ENCODE measurements at places on chromosomes 3 and 15. TPM values are rescaled to one million over a fixed set of nuclear protein-coding genes. Genes with fewer than 3 reads are reported as not detected.

GRCh38 chr3:95442766-95443165 lies 1371.6 kb upstream of the EPHA6 start:
- DNase-seq = no peak
- H3K4me1 ChIP-seq = no peaks in the 10 kb centered on the region
- no peaks in the 10 kb centered on the region for H3K27me3 ChIP-seq
- no peak overlapping the region for H3K27ac ChIP-seq
- no peaks in the 10 kb centered on the region for H3K36me3 ChIP-seq

GRCh38 chr3:190009614-190010013 lies 111.1 kb downstream of the P3H2 start:
- H3K4me1 ChIP-seq = no peaks in the 10 kb centered on the region
- H3K36me3 ChIP-seq = no peaks in the 10 kb centered on the region
- H3K27ac ChIP-seq = no peak overlapping the region
- DNase-seq = no peak
- H3K27me3 ChIP-seq = peaks cover 54% of the 10 kb centered on the region

GRCh38 chr3:171455603-171456550 lies 4.3 kb downstream of the TNIK start:
- peak overlapping the region; percentile 99 for H3K27ac ChIP-seq
- H3K36me3 ChIP-seq = peaks cover 8% of the 10 kb centered on the region
- H3K27me3 ChIP-seq = no peaks in the 10 kb centered on the region
- DNase-seq = no peak
- peak overlapping the region; percentile 100 for H3K4me3 ChIP-seq

Gene TOPAZ1
- total RNA-seq = not detected

Gene CRYBG3
- total RNA-seq = 6.4 TPM

GRCh38 chr3:48130321-48130904 lies 57.8 kb downstream of the CDC25A start:
- H3K27me3 ChIP-seq = no peaks in the 10 kb centered on the region
- H3K36me3 ChIP-seq = no peaks in the 10 kb centered on the region
- no peak overlapping the region for H3K4me3 ChIP-seq
- DNase-seq = no peak
- H3K27ac ChIP-seq = no peak overlapping the region

DNA sequence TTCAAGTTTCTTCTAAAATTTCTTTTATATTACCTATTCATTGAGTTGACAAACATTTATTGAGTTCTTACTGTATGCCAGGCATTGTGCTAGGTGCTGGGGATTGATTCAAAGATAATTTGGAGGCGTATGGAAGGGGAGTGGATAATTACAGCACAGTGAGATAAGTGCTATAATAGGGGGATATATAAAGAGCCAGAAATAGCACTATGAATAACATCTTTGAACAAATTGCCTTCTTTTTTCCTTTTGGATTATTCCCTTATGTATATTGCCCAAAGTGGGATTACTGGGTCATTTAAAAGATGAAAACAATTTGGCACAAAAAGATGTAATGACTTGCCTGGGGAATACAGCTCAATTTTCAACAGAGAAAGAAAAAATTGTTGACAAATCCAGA lies 64.6 kb downstream of the LPP start:
- peaks cover 11% of the 10 kb centered on the region for H3K36me3 ChIP-seq
- no peak overlapping the region for H3K4me3 ChIP-seq
- H3K27me3 ChIP-seq = no peaks in the 10 kb centered on the region
- DNase-seq = no peak
- H3K4me1 ChIP-seq = peaks cover 26% of the 10 kb centered on the region

DNA sequence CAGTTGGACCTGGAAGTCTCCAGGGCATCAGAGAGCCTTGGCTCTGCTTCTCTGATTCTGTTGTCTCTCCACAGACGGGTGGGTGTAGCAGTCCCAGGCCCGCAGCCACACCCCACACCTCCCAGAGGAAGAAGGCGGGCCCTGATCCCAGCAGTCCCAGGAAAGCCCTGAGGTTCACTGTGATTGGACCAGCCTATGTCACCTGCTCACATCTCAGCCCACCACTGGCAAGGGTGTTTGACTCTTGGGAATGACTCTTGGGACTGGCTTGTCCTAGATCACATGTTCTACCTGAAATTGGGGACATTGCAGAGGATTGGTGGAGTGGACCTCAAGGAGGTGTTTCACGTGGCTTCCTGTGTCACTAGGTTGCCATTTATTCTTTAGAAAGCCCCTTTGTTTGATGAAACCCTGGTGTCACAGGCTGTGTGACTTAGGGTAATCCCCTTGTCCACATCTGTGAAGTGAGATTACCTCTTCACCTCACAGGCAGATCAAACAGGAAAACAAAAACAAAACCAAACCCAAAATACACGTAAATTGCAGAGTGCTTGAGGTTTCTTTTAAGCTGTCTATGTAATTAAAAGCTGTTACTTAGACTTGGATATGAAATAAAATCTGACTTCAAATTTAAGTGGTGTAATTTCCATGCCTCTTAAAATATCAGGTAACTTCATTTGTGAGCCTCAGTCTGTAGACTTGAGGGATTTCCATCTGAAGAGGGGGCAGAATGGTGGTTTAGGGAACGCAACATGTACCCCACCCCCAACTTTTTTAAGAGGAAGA lies 26.7 kb downstream of the FLNB start:
- peak overlapping the region; percentile 95 for H3K27ac ChIP-seq
- H3K27me3 ChIP-seq = no peaks in the 10 kb centered on the region
- peak overlapping the region; percentile 69 for H3K4me3 ChIP-seq
- H3K4me1 ChIP-seq = peaks cover 31% of the 10 kb centered on the region
- H3K36me3 ChIP-seq = peaks cover 3% of the 10 kb centered on the region
- DNase-seq = peak; percentile 18

Gene TRAT1
- 100 TPM for total RNA-seq

GRCh38 chr3:159840703-159841299 lies 147.8 kb upstream of the IL12A start:
- no peak overlapping the region for H3K27ac ChIP-seq
- peaks cover 3% of the 10 kb centered on the region for H3K4me1 ChIP-seq
- no peak overlapping the region for H3K4me3 ChIP-seq
